ENCODE measurements at places on chromosomes 3 and 15.
A peak's percentile ranks its signal among the peaks of the same experiment; 100 is the strongest.

GRCh38 chr15:80890341-80891005 lies 99.1 kb downstream of the MESD start:
- DNase-seq, result no peak

DNA sequence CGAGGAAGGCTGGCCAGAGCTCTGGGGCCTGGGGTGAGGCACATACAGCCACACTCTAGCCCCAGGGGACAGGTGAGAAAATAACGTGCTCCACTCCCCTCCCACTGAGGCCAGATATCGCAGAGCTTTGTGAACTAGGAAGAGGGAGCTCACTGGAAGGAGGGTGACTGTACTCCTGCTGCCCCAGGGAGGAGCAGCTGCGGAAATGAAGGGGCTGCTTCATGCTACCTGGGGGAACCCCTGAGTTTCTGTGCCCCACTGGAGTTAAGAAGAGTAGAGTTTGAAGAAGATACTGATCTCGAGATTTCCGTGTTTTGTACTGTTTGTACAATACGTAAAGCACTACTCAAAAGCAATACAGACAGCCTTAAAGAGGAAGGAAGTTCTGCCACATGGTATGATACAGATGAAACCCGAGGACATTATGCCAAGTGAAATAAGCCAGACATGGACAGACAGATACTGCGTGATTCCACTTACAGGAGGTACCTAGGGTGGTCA lies 44.6 kb downstream of the CMTM6 start:
- peak; percentile 28 for DNase-seq

DNA sequence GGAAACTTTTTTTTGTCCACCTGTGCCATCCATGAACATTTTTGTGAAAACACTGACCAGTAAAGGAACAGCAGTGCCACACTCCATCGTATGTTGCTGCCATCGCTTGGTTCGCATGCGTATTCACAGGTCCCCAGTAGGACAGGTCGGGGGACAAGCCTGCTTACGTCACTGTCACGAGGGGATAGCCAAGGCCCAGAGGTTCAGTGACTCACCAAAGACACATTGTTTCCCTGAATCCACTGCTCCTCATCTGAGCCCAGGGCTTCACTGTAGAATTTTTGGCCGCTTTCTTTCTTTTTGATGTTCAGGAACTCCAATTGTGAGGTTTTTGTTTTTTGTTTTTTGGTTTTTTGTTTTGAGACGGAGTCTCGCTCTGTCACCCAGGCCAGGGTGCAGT lies 5.9 kb downstream of the ADPRH start:
- no peak for DNase-seq

- no peak for DNase-seq
Observed at GRCh38 chr3:38168151-38169026, 3.1 kb downstream of the OXSR1 start.

DNA sequence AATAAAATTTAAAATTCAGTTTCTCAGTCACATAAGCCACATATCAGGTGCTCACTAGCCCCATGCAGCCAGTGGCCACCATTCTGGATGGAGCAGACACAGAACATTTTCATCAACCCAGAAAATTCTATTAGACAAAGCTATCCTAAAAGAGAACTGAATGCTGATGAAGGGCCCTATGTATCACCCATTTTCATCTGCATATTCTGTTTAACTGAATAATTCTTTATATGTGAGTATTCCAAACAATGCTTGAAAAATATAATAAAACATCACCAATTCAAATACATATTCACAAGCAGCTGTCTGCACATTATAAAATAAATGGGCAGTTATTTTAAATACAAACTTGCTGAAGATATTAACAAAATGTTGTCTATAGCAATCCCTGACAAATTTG lies 14.2 kb upstream of the CFAP44 start:
- DNase-seq, result no peak

DNA sequence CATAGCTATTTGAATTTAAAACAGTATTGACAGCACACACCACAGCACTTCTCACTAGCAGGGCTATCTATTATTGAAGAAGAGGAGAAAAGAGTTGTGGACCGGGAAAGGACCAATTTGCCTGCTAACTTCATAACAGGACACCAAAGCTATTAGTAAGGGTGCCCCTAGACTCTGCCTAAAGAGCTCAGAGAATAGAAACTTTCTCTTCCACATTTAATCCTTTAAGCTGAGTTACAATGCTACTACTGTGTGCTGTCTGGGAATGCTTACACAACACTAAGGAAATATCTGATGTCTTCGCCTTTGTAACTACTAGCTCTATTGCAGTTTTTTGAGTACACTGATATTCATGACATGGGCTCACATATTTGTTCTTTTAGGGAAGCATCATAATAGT lies 13.5 kb upstream of the AADAC start:
- no peak for DNase-seq

- peak; percentile 14 for DNase-seq
Observed at GRCh38 chr3:188950832-188951489, 220.8 kb upstream of the TPRG1 start.

DNA sequence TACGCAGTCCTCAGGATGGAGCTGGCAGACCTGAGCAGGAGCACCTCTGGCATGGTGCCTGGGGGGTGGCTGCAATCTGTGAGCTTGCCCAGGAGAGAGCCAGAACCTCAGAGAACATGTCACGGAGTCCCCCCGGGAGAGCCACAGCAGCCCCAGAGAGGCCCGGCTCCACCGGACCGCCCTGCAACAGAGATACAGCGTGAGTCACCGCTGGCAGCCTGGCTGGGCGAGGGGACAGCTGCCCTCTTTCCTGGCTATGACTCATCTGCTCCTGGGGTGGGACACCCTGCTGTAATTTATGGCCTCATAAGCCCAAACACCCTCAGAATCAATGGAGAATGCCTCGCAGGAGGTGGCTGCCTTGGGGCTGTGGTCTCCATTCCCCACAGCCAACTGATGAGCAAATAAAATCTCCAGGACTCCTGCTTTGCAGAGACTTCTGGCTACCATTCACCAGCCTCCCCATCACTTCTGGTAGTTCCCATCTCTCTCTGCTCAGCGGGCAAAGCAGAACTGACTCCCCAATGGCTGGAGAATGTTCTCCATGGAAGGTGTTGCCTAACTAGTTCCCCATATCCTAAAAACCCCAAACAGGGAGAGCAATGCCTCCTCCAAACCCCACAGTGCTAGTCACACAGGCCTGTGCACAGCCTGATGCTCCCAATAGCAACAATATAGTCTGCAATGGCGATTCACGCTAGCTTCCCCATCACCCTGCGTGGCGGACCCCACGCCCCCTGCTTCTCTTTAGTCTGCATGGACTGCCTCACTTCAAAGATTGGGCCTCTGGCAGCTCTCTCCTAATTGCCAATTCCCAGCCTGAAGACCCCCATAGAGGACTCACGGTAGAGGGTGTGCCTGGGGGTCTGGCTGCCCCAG lies 21.6 kb downstream of the ACSBG1 start:
- DNase-seq, result no peak

DNA sequence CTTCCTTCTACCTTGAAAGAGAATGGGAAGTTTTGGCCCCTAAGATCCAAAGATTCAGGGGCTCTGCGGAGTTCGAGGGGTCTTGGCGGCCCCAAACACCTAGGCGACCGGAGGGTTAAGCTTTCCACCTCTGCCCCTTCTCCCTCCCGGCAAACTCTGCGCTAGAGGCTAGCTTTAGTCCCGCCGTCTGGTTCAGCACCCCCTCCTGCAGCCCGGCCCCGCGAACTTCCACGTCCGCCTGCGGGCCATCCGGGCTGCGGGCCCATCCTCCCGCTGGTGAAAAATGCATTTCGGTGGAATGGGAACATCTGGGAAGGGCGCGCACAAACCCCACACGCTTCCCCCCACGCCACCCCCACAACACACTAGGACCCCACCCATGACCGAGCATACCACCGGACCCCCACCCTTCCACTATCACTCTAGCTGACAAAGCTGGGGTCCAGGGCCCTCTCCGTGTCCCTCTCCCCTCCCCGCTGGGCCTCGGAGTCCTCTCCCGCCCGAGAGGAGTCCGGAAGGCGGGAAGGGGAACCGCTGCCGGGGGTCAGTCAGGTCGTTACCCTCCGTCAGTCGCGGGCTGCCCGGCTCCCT lies 1.0 kb downstream of the SHOX2 start:
- no peak for DNase-seq

DNA sequence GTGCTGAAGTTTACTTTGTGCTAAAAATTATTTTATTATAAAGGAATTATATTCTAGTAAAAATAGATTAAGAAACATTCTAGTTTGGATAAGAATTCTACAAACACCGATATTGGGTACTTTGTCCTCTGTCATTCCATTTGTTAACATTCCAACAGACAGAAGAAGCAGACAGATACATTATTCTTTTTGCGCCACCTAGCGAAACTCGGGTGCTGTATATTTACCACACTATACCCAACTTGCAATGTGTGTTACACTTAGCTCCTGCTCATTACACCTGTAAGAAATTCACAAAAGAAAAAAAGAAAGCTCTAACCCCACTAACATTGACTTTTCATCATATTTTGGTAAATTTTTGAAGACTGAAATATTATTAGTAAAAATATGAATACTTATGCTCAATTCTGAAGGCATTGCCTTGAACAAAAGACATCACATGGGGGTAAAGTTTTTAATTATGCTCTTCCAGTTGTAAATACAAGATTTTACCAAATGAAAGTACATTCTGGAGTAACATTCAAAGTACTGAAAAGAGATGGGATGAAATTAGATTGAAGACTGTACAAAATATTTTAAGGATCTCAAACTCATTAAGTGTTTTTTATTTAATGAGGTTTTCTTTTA lies 136.5 kb upstream of the MLF1 start:
- no peak for DNase-seq

DNA sequence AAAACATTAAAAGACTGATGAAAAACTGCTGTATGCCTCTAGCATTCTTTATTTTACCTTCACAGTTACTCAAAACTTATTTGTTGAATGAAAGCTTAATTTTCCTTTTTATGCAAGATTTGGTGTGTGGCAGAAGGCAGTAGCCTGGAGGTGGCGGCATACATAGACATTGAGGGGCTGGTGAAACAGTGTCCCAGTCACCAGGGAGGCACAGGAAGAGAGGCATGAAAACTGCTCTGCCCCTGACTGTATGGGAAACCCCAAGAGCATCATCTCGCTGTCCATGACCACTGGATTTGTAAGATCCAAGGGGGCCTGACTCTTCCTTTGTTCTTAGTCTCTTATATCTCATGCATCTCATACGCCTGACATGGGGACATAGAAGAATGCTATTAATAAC lies 493.7 kb upstream of the GOLIM4 start:
- DNase-seq, result no peak

GRCh38 chr3:72629191-72629631 lies 219.0 kb downstream of the SHQ1 start:
- no peak for DNase-seq

GRCh38 chr3:124261306-124261705 lies 269.4 kb upstream of the ROPN1 start:
- no peak for DNase-seq

DNA sequence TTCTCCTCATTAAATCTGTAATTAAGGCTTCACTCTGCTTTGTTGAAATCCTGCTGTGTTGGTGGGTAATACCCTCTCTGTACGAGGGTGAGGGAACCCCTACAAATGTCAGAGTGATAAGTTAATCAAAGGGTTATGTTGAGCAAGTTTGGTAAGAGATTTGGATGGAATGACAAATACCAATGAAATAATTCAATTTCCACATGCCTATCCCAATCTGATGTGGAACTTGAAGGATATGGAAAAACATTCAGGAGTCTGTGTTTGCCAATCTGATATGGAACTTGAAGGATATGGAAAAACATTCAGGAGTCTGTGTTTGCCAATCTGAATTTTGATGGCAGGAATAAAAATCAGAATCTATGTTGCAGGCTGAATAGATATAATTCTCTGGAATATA lies 910.2 kb downstream of the TUSC7 start:
- DNase-seq, result no peak

GRCh38 chr3:106371971-106372805 lies 503.4 kb upstream of the CBLB start:
- DNase-seq, result no peak

DNA sequence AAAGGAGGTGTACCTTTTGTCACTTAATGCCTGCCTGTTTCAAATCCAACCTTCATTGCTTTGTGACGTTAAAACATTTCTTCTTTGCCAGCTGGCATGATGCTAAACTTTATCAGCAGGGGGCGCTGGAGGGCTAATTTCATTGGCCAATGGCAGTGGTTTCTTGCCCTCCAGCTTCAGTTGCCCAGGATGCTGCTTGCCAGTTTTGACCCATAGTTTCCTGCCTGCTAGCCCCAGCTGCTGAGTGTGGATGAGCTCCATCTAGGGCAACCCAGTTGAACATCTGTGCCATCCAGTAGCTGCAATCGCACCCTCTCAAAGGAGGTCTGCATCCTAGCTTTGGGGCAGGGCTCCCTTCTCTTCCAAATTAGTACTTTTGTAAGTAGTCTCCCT lies 22.1 kb downstream of the ACKR2 start:
- peak; percentile 47 for DNase-seq

DNA sequence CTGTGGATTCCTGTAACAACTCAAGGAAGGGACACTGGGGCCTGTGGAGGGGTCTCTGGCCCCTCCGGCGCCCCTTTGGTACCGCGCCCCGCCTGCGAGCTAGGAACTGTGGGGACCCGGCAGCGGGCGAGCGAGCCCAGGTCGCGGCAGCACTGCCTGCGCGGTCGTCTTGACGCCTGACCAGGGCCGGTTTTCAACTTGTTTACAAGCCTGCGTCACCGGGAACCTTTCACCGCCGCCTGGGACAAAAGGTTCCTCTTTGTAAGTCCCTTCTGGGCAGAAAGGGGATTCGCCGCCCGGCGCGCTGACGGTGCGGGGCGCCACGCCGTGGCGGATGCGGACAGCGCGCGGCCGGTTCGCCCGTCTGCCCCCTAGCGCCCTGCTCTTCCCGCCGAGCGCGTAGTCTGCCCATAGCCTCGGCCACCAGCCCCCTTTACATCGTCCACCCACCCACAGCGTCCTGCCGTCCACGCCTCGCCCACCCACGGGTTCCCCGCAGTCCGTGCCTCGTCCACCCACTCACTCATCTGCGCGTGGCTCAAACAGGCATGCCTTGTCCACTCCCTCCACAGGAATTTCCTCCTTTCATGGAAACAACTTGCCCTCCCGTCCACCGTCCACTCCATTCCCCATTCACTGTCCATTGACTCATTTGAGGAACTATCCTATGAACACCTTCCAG lies 5.5 kb upstream of the CFAP100 start:
- peak; percentile 5 for DNase-seq
